Frontal cortex (tissue), 4 donors: ENCODE measurements at places on chromosomes 7 and 10.

- DNase-seq: no peak
Observed at GRCh38 chr10:76721891-76722505, 915.6 kb downstream of the KCNMA1 start.

- no peak for DNase-seq
Observed at GRCh38 chr10:95384011-95384704, 93.4 kb upstream of the PDLIM1 start.

DNA sequence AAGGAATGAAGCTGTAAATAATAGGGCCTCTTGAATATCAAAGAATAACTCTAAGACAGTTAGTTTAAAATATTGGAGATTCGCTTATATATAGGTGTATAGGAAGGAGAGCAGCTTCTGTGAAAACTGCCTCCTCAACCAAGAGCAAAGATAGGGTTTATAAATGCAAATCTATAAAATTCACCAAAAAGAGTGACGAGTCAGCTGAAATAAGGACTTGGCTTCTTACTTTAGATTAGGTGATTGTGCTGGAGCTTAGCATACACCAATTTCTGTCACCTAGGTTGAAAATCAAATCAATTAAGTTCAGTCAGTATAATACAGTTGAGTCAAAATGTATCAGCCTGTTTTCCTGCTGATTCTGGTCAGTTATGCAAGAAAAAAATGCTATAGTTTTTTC is 113.8 kb upstream of the SGCE start:
- no peak for DNase-seq

DNA sequence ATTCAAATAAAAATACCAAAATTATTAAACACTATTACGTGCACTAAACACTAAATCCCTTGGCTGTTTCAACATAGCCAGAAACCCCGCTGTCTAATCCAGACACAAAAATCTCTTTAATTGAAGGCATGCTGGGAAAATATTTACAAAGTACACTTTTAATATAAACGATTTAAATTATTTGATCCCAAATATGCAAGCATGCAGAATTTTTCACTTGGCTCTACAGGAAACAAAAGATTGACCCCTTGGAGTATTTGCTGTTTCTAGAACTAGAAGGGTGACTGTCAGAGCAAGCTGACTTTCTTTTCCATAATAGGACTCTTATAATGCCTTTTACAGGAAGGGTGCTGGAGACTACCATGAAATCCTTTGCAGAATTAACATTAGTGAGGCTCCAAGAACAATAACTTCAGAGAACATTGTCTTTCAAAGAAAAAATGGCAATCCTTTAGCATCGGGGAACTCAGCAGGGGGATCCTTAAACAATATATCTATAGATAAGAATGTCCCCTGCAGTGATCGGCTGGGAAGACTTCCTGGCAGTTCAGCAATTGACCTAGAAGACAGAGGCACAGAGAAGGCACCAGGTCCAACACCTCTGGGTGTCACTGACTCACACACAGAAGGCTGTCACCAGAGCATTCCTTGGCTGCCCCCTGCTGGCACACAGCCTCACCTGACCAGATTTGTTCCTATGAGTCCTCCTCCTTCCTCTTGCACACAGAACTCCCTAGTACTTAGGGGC is 55.8 kb upstream of the MRLN start:
- no peak for DNase-seq

DNA sequence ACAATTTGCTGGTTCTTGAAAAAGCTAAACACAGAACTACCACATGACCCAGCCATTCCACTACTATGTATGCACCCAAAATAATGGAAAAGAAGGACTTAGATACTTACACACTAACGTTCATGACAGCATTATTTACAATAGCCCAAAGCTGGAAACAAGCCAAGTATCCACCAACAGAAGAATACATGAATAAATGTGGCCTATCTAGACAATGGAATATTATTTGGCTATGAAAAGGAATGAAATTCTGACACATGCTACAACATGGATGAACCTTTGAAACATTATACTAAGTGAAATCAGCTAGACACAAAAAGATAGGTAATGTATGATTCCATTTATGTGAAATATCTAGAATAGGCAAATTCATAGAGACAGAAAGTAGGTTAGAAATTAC is 67.4 kb upstream of the EXOC4 start:
- DNase-seq: no peak
